ENCODE measurements at places on chromosomes 7 and 10.

GRCh38 chr7:116298576-116298975, 88.2 kb downstream of the TES start:
- no peak for DNase-seq

- peak; percentile 81 for DNase-seq
These were observed 427.9 kb upstream of the CELF2 start for GRCh38 chr10:10589540-10590303.

GRCh38 chr7:23275912-23276311, 23.2 kb upstream of the MALSU1 start:
- DNase-seq: no peak

DNA sequence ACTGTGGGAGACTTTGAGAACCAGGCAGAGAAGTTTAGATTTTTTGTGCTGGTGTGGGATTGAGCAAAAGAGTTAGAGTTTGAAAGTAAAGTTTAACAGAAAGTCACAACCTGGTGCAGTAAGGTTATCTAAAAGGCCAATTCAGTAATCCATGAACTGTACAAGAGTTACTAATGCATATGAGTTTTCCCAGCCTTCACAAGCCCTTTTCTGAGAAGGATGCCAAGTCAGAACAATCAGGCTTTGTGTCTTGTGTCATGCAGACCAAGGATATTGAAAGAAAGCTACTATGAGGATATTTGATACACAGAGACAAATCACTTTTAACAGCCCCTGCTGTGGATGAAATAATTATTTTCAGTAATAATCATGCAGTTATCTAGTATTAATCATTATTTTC, 68.8 kb upstream of the MYO3A start:
- no peak for DNase-seq

- peak; percentile 34 for DNase-seq
These were observed 693.1 kb downstream of the PARD3 start for GRCh38 chr10:34121781-34122622.

DNA sequence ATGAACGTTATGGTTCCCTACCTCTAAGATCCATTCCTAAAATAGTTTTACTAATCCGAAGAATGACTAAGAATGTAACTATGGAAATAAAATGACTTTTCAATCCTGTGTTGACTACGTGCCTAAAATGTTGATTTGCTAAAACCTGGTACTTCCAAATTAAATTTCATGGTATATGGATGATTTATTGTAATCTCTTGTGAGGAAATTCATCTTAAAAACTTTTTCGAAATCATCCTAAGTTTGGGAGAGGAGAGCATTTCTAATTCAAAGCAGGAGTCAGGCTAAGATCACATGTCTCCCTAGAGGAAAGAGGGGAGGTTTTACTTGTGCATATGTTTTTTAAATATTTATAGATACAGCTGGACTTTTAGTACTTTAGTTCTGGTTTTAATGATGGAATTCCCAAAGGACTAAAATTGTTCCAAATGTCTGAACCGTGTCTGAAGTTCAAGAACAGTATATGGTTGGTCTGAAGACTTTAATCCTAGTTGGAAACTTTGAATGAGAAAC, 483.9 kb downstream of the AUTS2 start:
- peak; percentile 75 for DNase-seq

All from fibroblast of gingiva (primary cell).